K562 (cell line): ENCODE measurements at places on chromosomes 3 and 15. TPM values are rescaled to one million over a fixed set of nuclear protein-coding genes. Genes with fewer than 3 reads are reported as not detected.
A peak's percentile ranks its signal among the peaks of the same experiment; 100 is the strongest.

DNA sequence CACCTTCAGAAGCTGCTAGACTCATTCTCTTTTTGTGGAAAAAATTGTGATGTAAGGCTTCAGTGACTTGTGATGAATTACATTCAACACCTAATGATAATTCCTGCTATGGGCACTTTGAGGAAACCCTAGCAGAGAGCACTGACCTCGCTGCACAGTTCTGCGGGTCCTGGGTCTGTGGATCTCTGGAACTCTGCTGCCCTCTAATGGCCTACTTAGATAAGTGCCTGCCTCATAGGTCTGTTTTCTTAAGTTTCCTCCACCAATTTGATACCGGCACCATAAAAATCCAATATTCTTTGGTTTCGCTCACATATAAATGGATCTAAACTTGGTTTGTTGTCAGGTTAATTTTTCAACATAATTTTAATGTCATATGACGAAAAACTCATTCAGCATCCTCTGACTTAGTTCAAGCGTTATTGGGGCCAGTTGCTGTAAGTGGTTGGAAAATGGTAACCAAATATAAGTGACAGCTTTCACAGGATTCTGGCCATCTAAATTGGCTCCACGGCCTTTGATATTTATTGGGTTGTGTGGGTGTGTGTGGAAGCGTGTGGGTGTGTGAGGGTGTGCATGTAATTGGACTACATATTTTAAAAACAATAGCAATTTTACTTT lies 10.4 kb downstream of the SLITRK3 start:
- DNase-seq: peak; percentile 48
- no peaks in the 10 kb centered on the region for H3K27me3 ChIP-seq
- H3K36me3 ChIP-seq: no peaks in the 10 kb centered on the region
- H3K4me3 ChIP-seq: no peak overlapping the region
- H3K27ac ChIP-seq: no peak overlapping the region

DNA sequence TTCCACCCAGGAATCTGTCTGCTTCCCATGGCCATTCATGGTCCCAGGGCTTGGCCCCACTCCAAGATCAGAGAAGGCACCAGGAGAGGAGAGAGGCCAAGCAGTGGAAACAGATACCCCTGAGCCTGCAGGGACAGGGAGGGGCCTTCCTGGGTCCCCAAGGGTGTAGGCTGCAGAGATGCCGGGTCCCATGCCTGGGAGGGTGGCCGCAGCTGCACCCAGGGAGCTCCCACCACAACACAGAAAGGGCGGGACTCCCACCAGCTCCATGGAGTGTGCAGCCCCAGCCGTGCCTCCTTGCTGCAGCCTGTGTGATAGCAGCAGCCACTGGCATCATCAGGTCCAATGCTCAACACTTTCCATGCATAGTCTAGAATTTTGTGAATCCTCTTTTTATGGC lies 331.5 kb downstream of the UACA start:
- H3K27me3 ChIP-seq: no peaks in the 10 kb centered on the region
- no peak overlapping the region for H3K4me3 ChIP-seq
- H3K27ac ChIP-seq: no peak overlapping the region
- H3K36me3 ChIP-seq: no peaks in the 10 kb centered on the region
- DNase-seq: no peak

SUSD5 gene
- not detected in 2 replicates for total RNA-seq

- no peak for DNase-seq
- no peak overlapping the region for H3K27ac ChIP-seq
- peaks cover 33% of the 10 kb centered on the region for H3K4me1 ChIP-seq
- H3K36me3 ChIP-seq: no peaks in the 10 kb centered on the region
- H3K27me3 ChIP-seq: no peaks in the 10 kb centered on the region
These were observed 17.5 kb upstream of the GNAT1 start for GRCh38 chr3:50173685-50174516.

VEPH1 gene
- 4.6 and 5.1 TPM in 2 replicates for total RNA-seq

DNA sequence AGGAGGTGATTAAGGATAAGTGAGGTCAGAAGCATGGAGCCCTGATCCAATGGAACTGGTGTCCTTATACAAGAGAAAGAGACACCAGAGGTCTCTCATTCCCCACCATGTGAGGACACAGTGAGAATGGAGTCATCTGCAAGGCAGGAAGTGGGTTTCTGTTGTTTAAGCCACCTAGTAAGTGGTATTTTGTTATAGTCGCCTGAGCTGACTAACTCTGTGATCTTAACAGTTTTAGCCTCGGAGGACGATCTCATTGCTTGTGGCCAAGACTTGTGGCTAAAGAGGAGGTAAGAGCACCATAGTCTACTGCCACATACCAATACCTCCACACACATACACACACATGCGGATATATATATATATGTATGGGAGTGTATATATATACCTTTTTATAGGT lies 73.8 kb downstream of the MCTP2 start:
- H3K4me1 ChIP-seq: no peaks in the 10 kb centered on the region
- H3K4me3 ChIP-seq: no peak overlapping the region
- no peaks in the 10 kb centered on the region for H3K36me3 ChIP-seq

- no peaks in the 10 kb centered on the region for H3K27me3 ChIP-seq
- no peak overlapping the region for H3K4me3 ChIP-seq
- DNase-seq: no peak
These were observed 53.0 kb upstream of the GOLGA8A start for GRCh38 chr15:34490417-34491193.

DNA sequence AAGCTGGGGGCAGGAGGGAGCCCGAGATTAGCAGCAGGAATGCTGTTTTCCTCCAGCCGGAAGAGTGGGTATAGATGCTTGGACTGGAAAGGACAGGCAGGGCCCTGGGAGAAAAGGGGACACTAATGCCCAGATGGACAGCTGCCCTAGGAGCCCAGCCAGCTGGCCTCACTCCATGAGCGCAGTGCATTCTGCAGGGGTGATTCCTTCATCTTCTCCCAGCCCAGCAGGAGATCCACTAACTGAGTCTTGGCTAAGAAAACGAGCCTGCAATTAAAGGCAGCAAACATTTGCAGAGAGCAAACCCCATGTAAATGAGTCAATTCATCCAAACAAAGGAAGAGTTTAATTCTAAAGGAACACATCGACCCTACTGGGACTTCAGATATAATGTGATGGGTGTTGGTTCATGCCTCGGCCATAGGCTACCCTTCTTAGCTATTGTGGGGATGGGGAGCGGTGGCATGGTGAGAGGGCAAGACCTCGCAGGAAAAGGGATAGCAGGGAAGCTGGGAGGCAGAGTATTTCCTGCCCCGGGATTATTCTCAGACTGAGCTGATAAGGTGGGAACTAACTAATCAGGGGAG lies 13.3 kb upstream of the MINAR1 start:
- no peak for DNase-seq
- H3K27ac ChIP-seq: no peak overlapping the region
- no peaks in the 10 kb centered on the region for H3K27me3 ChIP-seq
- no peaks in the 10 kb centered on the region for H3K4me1 ChIP-seq

DNA sequence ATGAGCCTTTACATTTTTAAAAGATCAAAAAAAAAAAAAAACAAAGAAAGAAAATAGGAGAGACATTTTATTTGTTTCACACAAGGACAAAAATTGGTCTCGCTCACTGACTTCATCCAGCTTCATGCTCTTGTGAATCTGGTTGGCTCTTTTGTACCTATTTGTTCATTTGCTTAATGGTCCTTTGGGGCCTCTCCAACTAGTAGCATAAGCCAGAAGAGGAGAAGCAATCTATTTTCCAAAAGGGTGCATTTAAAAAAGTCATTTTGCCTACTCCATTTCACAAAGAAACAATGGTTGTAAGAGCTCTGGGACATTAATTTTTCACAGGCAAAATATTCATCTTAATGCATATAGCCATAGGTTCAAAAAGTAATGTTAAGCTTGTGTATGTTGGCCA lies 168.3 kb upstream of the ADAMTS9 start:
- H3K4me3 ChIP-seq: no peak overlapping the region
- no peak for DNase-seq
- no peaks in the 10 kb centered on the region for H3K36me3 ChIP-seq
- H3K4me1 ChIP-seq: no peaks in the 10 kb centered on the region
- H3K27me3 ChIP-seq: no peaks in the 10 kb centered on the region

- H3K27me3 ChIP-seq: no peaks in the 10 kb centered on the region
- no peaks in the 10 kb centered on the region for H3K36me3 ChIP-seq
- no peak overlapping the region for H3K27ac ChIP-seq
- H3K4me1 ChIP-seq: no peaks in the 10 kb centered on the region
These were observed 17.8 kb downstream of the TF start for GRCh38 chr3:133763797-133764683.

GRCh38 chr3:155248531-155249187 lies 44.8 kb downstream of the STRIT1 start:
- no peaks in the 10 kb centered on the region for H3K27me3 ChIP-seq
- H3K4me1 ChIP-seq: peaks cover 23% of the 10 kb centered on the region; the same call in 2 of the 3 replicates
- H3K27ac ChIP-seq: no peak overlapping the region
- H3K4me3 ChIP-seq: no peak overlapping the region

GRCh38 chr3:52836471-52836845 lies 1.6 kb upstream of the MUSTN1 start:
- H3K4me3 ChIP-seq: no peak overlapping the region
- no peaks in the 10 kb centered on the region for H3K27me3 ChIP-seq
- DNase-seq: no peak
- no peaks in the 10 kb centered on the region for H3K36me3 ChIP-seq

DNA sequence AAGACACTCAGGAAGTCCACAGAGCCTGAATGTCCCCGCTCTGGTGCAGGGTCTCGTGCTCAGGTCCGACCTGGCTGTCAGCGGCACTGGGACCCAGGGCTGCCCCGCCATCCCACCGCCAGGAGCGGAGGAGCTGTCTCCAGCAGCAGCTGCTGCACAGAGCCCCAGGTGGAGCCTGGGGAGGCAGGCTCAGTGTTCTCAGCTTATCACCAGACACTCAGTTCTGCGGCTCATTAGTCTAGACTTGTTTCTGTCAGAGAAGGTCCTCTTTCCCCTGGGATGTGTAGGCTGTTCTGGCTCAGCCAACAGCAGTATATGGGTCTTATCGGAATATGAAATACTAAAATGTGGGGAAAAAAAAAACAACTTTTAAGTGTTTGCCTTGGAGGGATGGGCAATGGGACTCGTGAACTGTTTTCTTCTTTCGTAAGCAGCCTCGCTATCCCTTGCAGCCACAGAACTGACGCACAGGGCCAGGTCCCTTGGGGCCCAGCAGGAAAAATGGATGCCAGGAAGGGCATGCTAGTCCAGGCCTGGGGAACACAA lies 75.9 kb downstream of the KLF13 start:
- H3K36me3 ChIP-seq: no peaks in the 10 kb centered on the region
- peaks cover 6% of the 10 kb centered on the region for H3K27me3 ChIP-seq
- H3K4me3 ChIP-seq: no peak overlapping the region
- no peak overlapping the region for H3K27ac ChIP-seq
- H3K4me1 ChIP-seq: no peaks in the 10 kb centered on the region
- no peak for DNase-seq

ADPRH gene
- total RNA-seq: 1.3 and 1.4 TPM in 2 replicates

- no peak overlapping the region for H3K4me3 ChIP-seq
- H3K27ac ChIP-seq: no peak overlapping the region
- H3K4me1 ChIP-seq: no peaks in the 10 kb centered on the region; the same call in 1 of the 2 replicates
These were observed 43.5 kb downstream of the PHC3 start for GRCh38 chr3:170137986-170138385.

- no peaks in the 10 kb centered on the region for H3K27me3 ChIP-seq
- H3K4me3 ChIP-seq: no peak overlapping the region
- DNase-seq: no peak
- H3K27ac ChIP-seq: no peak overlapping the region
These were observed 9.9 kb upstream of the PXK start for GRCh38 chr3:58322793-58323192.

- peaks cover 54% of the 10 kb centered on the region for H3K27me3 ChIP-seq
- H3K36me3 ChIP-seq: no peaks in the 10 kb centered on the region
- H3K27ac ChIP-seq: no peak overlapping the region
These were observed 685 bp upstream of the FOXB1 start for GRCh38 chr15:60003243-60004008.

- H3K4me3 ChIP-seq: no peak overlapping the region
- DNase-seq: peak; percentile 74
- H3K27me3 ChIP-seq: no peaks in the 10 kb centered on the region
- H3K4me1 ChIP-seq: peaks cover 24% of the 10 kb centered on the region; the same call in 2 of the 3 replicates
- no peak overlapping the region for H3K27ac ChIP-seq
- H3K36me3 ChIP-seq: no peaks in the 10 kb centered on the region
These were observed 229.9 kb downstream of the THRB start for GRCh38 chr3:24264748-24265158.

- peak; percentile 10 for DNase-seq
- no peaks in the 10 kb centered on the region for H3K27me3 ChIP-seq
- no peaks in the 10 kb centered on the region for H3K4me1 ChIP-seq
- H3K27ac ChIP-seq: no peak overlapping the region
- no peaks in the 10 kb centered on the region for H3K36me3 ChIP-seq
- no peak overlapping the region for H3K4me3 ChIP-seq
These were observed 333.9 kb downstream of the PTPRG start for GRCh38 chr3:61894988-61895935.

- DNase-seq: no peak
- peaks cover 8% of the 10 kb centered on the region; the same call in 2 of the 3 replicates for H3K27me3 ChIP-seq
- H3K36me3 ChIP-seq: no peaks in the 10 kb centered on the region
- H3K4me1 ChIP-seq: no peaks in the 10 kb centered on the region
- H3K27ac ChIP-seq: no peak overlapping the region
These were observed 28.7 kb upstream of the HCN4 start for GRCh38 chr15:73397461-73397860.

GRCh38 chr15:56678571-56678970 lies 54.7 kb downstream of the ZNF280D start:
- no peaks in the 10 kb centered on the region for H3K4me1 ChIP-seq
- H3K4me3 ChIP-seq: no peak overlapping the region
- no peak for DNase-seq
- H3K27ac ChIP-seq: no peak overlapping the region
- H3K27me3 ChIP-seq: no peaks in the 10 kb centered on the region
- no peaks in the 10 kb centered on the region; the same call in 2 of the 3 replicates for H3K36me3 ChIP-seq

GOLGA8J gene
- not detected in 2 replicates for total RNA-seq

DNA sequence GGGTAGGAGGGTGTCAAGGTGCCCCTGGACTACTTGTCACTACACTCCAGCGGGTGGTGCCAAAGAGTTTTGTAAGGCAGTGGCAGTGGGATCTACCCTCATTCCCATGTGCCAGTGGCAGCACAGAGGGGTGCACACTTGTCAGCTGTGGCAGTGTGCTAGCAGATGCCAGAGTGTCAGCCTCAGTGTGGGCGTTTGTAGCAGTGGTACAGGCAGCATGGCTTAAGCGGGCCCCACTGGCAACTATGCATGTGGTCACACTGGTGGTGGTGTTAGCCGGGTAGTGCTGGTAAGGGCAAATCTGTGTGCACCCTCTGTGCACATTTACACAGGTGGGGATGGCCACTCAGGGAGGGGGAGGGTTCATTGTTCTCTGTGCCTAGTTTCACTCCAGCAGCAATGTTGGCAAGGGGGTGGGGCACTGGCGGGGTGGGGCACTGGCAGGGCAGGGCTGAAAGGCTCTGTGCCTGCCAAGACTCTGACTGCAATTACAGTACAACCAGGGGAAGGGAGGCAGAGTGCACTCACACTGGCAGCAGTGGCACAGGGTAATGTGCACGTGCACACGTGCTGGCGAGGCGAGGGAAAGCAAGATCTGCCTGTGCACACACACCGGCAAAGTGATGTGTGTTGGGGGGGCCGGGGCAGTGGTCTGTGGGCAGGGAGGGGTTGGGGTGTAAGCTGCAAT lies 31.8 kb downstream of the MYO9A start:
- H3K4me3 ChIP-seq: no peak overlapping the region
- no peaks in the 10 kb centered on the region for H3K4me1 ChIP-seq
- H3K27ac ChIP-seq: no peak overlapping the region
- no peaks in the 10 kb centered on the region for H3K36me3 ChIP-seq

GRCh38 chr3:182201456-182202168 lies 489.9 kb downstream of the SOX2 start:
- H3K27ac ChIP-seq: no peak overlapping the region
- H3K36me3 ChIP-seq: no peaks in the 10 kb centered on the region
- no peak for DNase-seq
- no peak overlapping the region for H3K4me3 ChIP-seq

SKOR1 gene
- 0.31 TPM in 2 replicates for total RNA-seq

- H3K4me1 ChIP-seq: no peaks in the 10 kb centered on the region; the same call in 1 of the 2 replicates
- H3K4me3 ChIP-seq: no peak overlapping the region
- DNase-seq: no peak
- H3K27me3 ChIP-seq: no peaks in the 10 kb centered on the region
- no peak overlapping the region for H3K27ac ChIP-seq
These were observed 216.2 kb downstream of the ITPR1 start for GRCh38 chr3:4709341-4709740.

AADAC gene
- 0.47 TPM in 1 of 2 replicates, not detected in the other for total RNA-seq
